ENCODE measurements at places on chromosomes 1 and 21.

DNA sequence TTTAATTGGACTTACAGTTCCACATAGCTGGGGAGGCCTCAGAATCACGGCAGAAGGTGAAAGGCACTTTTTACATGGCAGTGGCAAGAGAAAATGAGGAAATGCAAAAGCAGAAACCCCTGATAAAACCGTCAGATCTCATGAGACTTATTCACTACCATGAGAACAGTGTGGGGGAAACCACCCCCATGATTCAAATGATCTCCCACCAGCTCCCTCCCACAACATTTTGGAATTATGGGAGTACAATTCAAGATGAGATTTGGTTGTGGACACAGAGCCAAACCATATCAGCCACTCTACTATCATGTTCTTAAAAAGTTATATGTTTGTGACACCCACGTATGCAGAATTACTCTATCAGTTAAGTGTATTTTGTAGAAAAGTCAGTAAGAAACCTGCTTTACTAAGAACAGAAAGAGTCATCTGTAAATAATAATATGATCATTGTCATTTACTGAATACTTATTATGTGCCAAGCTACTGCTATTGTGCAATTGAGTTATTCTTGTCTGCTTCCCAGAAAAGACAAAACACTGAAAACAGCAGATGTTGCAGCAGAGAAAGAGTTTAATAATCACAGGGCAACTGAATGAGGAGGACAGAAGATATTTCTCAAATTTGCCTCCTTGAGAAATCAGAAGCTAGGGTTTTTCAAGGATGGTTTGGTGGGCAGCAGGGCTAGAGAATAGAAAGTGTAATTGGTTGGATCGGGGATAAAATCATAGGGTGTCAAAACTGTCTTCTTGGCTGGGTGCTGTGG, 207.7 kb upstream of the FGGY start:
- no peak for DNase-seq

DNA sequence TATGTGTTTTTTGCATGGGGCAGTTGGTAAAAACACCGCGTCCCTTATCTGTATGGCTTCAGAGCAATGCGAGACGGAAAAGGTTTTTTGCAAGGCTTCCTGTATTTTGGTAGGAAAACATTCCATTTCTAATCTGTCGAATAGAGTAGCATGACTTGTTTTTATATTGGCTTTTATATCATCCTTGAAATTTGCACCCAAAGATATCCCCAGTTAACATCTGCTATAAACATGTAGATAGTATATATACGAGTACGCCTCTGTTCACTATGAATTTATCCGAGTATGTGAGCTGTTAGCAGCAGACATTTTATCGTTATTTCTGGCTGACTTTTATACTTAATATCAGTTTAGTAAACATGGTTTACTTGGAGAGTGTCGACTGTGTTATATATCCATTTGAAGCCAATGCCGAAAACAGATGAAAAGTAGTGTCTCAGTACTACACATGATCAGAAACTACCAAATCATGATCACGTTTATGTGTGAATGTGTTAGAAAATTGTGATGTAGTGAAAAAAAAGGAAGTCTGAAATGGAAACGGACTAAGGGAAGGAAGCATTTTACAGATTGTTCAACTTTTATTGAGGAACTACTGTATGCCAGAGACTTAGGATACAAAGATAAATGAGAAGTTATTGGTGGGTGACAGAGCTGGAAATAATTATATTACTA, 1.0 kb downstream of the LEPR start:
- peak; percentile 10 for DNase-seq

DNA sequence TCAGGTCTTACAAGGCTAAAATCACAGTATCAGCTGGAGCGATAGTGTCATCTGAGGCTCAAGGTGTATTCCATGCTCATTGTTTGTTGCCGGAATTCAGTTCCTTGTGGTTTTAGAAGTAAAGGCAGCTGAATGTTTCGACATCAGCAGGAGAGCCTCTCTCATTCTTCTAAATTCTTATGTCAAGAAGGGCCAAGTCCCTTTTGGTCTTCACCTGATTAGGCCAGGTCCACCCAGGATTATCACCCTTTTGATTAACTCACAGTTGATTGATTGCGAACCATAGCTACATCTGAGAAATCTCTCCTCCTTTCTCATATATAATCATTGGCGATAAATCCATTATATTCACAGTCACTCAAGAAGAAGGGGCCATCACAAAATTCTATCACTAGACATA, 806.7 kb upstream of the PRMT6 start:
- no peak for DNase-seq

DNA sequence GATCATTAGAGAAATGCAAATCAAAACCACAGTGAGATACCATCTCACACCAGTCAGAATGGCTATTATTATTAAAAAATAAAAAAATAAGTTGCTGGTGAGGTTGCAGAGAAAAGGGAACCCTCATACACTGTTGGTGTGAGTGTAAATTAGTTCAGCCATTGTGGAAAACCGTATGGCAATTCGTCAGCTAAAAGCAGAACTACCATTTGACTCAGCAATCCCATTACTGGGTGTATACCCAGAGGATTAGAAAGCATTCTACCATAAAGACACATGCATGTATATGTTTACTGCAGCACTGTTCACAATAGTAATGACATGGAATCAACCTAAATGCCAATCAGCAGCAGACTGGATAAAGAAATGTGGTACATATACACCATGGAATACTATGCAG, 42.2 kb downstream of the GIPC2 start:
- DNase-seq, result no peak

Measured in urinary bladder (tissue), 4 donors.